MM.1S (cell line): ENCODE measurements at places on chromosomes 3 and 15.

- DNase-seq = no peak
These were observed 219.0 kb downstream of the SHQ1 start for GRCh38 chr3:72629191-72629631.

GRCh38 chr15:52546031-52546751 lies 17.5 kb upstream of the MYO5A start:
- no peak for DNase-seq

DNA sequence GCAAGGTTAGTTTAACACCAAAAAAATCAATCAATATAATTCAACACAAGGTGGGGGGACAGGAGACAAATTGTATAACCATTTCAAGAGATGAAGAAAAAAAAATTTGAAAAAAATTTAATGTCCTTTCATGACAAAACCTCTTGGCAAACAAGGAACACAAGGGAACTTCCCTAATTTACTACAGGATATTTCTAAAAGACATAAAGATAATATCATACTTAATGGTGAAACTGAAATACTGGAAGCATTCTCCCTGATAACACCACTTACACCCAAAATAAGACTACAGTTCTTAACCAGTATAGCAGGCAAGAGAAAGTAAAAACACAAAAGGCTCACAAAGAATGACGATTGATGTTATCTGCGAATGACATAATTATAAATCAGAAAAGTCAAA lies 44.7 kb downstream of the IFT57 start:
- DNase-seq = no peak

- DNase-seq = no peak
These were observed 19.6 kb downstream of the CSRNP1 start for GRCh38 chr3:39133822-39134221.

DNA sequence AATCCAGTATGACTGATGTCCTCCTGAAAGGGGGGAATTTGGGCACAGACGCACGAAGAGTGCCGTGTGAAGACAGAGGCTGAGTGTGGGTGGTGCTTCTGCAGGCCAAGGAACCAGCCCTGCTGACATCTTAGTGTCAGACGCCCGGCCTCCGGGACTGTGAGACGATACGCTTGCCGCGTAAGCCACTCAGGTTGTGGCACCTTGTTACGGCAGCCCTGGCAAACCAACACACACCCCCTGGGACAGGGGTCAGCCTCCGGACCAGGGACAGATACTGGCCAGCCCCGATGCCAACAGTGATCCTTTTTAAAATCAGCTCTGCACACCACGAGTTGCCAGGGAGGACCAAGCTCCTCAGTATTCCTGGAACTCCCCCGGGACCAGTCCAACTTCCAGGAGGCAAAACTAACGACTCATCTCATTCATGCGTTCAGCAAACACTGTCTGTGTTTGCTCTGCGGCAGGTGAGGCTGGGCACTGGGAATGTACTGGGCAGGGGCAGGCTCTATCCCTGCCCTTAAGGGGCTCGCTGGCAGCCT lies 21.2 kb upstream of the PIGZ start:
- no peak for DNase-seq

- no peak for DNase-seq
These were observed 264.6 kb upstream of the TLE3 start for GRCh38 chr15:70362350-70362749.

DNA sequence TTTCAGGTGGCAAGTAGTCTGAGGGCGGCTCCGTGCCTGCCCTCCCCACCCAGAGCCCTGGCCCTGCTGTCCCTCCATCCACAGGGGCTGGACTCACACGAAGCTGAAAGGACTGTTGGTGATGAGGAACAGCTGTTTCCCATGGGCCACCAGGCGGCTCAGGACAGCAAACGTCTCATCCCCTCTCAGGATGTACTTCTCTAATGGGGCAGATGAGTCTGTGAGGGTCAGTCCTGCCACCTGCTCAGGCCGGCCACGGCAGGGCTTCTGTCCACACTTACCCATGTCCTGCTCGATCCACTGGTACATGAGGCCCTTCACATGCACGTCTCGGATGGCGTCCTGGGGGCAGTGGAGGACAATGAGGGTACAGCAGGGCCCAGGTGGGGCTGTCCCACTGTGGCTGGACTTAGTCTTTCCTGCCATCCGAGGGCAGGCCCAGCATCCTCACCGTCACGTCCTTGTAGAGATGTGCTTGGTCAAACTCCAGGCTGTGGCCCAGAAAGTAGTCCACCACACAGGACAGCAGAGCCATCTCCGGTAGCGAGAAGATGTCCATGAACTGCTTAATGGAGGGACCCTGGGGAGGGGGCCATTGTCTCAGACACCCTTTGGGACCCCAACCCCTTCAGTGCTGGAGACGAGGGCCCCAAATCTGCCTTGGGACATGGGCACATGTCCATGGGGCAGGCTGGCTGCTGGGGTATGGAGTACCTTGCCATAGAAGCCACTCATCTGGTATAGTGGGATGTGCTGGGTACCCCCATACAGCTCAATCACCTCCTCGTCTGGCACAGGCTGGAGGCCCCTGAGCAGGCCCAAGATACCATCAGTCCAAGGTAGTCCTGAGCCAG lies 5.7 kb downstream of the NT5DC2 start:
- DNase-seq = no peak
